NCI-H524 treated with DMSO at 0.1 percent for 48 hours (cell line): ENCODE measurements at places on chromosomes 1 and 21.

DNA sequence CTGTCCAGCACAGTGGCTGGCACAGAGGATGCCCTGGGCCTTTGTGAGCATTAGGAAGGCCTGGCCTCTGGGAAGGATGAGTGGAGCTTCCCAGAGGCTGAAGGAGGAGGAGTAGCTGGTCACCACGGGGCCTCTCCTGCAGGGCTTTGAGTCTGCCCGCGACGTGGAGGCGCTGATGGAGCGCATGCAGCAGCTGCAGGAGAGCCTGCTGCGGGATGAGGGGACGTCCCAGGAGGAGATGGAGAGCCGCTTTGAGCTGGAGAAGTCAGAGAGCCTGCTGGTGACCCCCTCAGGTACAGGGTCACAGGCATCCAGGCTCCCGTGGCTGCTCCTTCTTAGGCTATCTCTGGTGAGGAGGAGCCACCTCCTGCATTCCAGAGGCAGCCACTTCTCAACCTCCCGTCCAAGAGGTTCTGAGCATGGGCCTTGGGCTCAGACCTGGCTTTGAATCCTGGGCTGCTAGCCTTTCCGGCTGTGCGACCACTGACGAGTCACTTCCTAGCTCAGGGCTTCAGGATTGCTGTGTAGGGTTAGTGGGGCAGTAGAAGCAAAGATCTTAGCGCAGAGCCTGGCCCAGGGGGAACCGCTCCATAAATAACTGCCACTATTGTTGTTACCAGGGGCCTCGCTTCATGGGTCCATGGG is 14.0 kb downstream of the SESN2 start:
- no peak for DNase-seq

GRCh38 chr1:173190101-173190936 is 16.8 kb downstream of the TNFSF4 start:
- DNase-seq: no peak

GRCh38 chr21:45615145-45615711 is 28.3 kb upstream of the PCBP3 start:
- DNase-seq: peak; percentile 62

GRCh38 chr1:202135221-202135721 is 9.3 kb downstream of the ARL8A start:
- no peak for DNase-seq

DNA sequence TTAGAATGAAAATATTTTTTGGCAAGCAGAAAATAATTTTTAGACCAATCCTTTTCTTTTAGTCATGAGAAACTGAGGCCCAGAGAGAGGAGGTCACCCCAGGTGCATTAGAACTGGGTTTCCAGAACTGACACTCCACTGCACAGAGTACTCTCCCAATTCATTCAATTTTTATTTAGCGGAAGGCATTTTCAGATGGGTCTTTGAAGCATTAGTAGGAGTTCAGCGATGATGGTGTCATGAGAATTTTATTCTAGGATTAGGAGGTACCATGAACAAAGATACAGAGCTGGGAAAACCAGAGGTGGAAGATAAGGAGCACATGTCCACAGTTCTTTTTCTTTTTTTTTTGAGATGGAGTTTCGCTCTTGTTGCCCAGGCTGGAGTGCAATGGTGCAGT is 2.3 kb downstream of the PCSK9 start:
- no peak for DNase-seq

DNA sequence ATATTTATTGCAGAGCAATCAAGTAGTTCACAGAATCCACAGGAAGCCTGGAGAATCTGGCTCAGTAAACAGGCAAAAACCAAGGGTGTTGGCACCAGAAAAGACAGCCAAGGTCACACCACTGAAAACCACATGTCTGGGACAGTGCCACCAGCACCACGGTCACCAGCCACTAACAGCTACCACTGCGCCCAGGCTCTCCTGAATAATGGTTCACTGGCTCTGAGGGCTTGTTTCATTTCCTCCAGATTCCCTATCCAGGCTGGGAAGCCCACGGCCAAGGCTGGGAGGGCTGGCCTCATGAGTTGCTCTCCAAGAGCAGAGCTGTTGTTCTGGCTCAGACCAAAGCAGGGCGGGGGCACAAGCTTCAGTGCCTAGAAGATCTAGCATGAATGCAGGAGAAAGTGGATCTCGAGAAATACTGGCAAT is 54.5 kb upstream of the PTGFRN start:
- no peak for DNase-seq

DNA sequence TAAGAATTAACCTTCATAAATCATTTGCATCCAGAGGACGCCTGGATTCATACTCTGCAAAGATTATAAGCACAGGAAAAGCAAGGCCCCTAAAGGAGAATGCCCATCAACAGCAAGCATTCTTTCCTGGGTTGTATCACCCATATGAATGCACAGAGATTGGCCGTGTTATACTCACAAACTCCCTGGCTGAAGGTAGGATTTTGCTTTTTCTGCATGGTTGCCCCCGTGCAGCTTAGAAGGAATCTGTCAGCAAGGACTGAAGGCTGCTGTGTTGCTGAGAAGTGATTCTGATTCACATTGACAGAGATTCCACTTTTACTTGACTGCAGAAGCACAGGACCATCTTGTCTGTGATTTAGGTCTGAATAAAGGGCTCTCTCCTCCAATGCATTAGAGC is 283.0 kb downstream of the LRRIQ3 start:
- DNase-seq: no peak

DNA sequence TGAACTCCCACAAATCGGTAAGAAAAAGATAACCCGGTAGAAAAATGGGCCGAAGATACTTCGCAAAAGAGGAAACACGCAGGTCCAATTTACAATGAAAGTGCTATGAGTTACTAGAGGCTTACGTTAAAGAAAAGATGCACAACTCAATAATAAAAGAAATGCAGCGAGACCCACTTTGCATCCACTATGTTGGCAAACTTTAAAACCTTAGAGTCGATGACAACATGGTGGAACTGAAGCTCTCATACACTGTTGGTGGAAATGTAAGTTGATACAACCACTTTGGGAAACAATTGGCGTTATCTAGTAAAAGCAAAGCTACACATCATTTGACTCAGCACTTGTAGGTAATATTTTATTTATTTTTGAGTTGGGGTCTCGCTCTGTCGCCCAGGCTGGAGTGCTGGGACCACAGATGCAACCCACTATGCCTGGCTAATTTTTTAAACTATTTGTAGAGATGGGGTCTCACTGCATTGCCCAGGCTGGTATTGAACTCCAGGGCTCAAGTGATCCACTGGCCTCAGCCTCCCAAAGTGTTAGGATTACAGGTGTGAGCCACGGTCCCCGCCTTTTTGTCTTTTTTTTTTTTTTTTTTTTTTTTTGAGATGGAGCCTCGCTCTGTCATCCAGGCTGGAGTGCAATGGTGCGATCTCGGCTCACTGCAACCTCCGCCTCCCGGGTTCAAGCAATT is 696 bp upstream of the GPATCH3 start:
- DNase-seq: no peak

GRCh38 chr1:203858055-203858454 is 3.3 kb upstream of the SNRPE start:
- no peak for DNase-seq

DNA sequence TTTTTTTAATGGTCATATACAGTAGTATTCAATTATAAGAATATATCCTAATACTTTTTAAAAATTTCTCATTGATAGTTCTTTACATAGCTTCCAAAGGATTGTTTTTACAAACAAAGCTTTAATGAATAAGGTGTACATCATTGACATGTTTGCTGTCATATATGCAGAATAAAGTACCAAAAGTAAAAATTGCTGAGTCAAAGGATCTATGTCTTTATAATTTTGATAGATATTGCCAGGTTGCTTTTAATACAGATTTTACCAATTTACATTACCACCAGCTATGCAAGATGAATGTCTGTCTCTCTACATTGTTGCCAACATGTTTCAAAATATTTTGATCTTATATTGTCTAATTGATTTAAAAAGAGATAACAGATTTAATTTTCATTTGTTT is 173.9 kb upstream of the FAM78B start:
- no peak for DNase-seq

DNA sequence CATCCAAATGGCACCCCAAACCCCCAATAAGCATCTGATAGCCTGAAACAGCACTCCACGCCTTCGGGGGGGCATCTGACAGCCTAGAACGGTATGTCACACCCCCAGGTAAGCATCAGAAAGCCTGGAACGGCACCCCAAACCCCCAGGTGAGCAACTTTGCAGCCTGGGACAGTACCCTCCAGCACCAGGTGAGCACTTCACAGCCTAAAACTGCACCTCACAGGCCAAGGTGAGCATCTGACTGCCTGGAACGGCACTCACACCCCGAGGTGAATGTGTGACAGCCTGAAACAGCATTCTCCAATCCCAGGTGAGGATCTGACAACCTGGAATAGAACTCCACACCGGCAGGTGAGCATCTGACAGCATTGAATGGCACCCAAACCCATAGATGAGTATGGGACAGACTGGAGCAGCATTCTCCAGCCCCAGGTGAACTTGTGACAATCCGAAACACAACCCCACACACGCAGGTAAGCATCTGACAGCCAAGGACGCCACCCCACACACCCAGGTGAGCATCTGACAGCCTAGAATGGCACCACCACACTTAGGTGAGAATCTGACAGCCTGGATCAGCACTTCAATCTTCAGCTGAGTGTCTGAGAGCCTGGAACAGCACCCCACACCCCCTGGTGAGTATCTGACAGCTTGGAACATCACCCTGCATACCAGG is 18.3 kb upstream of the MMEL1 start:
- no peak for DNase-seq

- no peak for DNase-seq
Measured at GRCh38 chr1:117566556-117566955, 39.3 kb upstream of the TENT5C start.

GRCh38 chr1:111907321-111907720 is 82.1 kb downstream of the KCND3 start:
- DNase-seq: no peak
